ENCODE measurements at places on chromosomes 11 and 22.

- DNase-seq = no peak
Measured at GRCh38 chr22:42528591-42529307, 9.2 kb upstream of the RRP7A start.

GRCh38 chr22:37633089-37633624 lies 6.3 kb upstream of the SH3BP1 start:
- no peak for DNase-seq

DNA sequence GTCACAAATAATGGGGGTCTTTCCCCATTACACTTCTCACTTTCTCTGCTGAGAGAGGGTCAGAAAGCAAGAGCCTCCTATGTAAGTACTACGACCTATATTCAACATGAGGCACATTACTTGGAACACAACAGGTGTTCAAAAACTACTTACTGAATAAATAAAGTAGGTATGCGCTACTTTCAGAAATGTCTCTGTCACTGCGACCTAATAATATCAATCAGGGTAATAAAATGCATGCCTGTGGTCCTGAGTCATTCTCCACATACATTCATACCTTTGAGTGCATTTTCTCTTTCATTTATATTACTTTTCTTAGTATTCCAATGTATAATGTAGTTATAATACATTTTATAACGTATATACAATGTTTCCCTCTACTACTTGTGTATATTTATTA lies 838.9 kb downstream of the DLG2 start:
- DNase-seq = peak; percentile 5

- DNase-seq = no peak
Measured at GRCh38 chr11:35536470-35536869, 11.1 kb upstream of the PAMR1 start.

DNA sequence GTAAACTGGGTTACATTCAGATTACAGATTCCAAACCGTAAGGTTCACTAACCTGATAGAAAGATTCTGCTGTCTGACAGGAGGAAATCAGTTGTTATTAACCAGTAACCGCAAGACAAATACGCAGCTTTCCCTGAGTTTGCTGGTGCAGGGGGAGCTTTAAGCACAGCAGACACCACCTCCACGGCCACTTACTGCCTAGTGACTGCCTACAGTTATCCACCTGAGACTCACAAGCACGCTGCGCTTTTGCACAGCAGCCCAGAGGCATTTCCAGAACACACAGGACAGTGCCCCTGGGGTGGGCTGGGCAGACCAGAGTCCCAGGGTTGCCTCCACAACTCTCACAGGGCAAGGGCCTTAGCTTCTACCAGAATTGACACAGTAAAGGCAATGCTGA lies 90.9 kb downstream of the CTTN start:
- DNase-seq = no peak

DNA sequence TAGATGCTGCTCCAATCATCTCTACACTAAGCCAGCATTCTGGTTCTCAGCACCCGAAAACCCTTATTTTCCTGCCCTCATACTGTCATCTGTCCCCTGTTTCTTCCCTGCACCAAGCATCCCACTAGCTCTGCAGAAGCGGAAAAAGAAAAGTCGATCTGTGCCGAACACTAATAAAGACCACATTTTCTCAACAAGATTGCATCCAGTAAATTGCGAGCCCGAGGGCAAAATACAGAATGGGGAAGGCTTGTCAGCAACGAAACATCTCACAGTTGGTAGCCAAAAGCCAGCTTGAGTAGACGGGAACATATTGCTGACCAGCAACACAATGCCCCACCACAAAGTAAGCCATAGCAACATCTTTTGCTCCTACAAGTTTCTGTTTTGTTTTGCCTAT lies 227.4 kb downstream of the CADM1 start:
- DNase-seq = no peak

GRCh38 chr11:95426823-95427462 lies 195.9 kb upstream of the SESN3 start:
- no peak for DNase-seq
